Cortex of kidney (tissue), 1 donor: ENCODE measurements at places on chromosomes 13 and 19.

DNA sequence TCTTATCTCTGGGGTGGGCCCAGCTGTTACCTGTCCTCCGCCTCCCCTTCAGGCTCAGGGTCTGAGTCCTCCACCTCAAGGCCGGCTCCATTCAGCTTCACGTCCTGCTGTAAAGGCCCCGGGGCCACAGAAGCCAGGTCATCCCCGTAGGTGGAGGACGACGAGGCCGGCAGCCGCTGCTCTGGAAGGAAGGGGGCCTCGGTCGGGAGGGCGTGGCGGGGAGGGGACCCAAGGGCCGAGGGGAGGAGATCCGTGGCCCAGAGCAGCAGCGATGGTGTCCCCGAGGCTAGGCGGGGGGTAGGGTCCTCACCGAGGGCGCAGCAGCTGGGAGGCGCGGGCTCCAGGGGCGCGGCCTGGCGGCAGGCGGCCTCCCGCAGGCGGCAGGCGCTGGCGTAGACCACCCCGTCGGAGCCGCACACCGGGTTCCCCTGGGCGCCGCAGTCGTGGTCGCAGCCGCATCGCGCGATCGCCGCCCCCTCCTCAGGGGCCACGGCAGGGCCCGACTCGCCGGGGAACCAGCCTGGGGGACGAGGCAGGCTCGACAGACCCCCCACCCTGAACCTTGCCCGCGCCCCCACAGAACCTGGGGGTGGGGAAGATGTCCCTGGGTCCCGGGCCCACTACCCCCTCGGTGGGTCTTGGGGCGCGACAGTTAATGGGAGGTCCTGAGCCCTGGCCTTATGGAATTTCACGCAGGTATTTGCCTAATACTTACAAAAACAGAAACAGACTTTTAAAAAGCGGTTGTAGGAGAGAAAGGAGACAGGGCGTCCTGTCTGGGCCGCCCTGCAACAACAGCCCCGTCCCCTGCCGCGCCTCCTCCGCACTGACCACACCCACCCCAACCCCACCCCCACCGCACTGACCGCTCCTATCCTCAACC is 7.6 kb downstream of the F2RL3 start:
- DNase-seq = no peak

DNA sequence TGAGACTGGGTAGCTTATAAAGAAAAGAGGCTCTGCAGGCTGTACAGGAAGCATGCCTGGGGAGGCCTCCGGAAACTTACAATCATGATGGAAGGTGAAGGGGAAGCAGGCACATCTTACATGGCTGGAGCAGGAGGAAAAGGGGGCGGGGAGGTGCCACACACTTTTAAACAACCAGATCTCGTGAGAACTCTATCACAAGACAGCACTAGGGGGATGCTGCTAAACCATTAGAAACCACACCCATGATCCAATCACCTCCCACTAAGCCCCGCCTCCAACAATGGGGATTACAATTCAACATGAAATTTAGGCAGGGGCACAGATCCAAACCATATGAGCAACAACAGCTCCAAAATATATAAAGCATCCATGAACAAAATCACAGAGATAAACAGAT is 46.5 kb upstream of the GTF2F2 start:
- DNase-seq = no peak

DNA sequence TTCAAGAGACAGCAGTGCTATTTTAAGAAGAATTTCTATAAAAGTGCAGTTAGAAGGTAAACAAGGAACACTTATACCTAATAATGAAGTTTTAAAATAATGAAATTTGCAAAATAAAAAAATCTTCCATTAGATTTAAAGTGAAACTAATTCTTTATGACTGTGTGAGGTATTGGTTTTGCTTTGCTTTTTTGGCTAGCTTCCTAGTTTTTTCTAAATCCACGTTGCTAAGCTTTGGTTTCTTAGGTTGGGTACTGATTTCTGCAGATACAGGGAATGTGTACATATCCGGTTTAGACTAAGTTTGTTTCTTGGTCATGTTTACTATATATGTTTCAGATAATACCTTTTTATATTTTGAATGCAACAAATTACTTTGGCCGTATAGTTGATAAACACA is 59.8 kb downstream of the SLC7A9 start:
- DNase-seq = no peak

GRCh38 chr19:47693489-47693888 is 19.7 kb upstream of the EHD2 start:
- no peak for DNase-seq

DNA sequence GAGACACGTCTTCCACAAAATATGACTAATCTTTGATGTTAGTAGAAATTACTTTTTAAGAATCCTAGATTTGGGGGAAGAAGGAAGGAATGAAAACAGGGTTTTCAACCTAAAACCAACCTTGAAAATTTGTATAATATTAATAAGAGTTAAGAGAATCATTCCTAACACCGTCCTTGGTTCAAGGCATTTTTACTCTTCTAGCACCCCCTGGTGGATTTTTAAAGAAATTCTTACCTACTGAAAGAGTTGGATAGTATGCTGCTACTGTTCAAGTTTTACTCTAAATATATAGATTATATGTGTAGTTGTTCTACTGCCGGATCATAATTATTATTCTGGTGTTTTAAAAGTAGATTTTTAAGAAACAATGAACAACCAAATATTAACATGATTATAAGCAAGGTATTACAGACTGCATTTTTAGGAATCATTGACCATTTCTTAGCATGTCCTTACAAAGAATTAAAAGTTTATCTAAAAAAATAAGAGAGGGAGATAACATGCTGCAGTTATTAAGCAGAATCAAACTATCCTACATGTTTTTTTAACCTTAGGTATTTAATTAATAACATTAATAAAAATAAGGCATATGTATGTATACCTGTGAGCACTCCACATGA is 7.4 kb upstream of the SLITRK6 start:
- DNase-seq = no peak
